Activated CD8-positive, alpha-beta T cell treated with anti-CD3 and anti-CD28 coated beads for 36 hours (primary cell): ENCODE measurements at places on chromosomes 1 and 21. TPM values are rescaled to one million over a fixed set of nuclear protein-coding genes. Genes with fewer than 3 reads are reported as not detected.

DNA sequence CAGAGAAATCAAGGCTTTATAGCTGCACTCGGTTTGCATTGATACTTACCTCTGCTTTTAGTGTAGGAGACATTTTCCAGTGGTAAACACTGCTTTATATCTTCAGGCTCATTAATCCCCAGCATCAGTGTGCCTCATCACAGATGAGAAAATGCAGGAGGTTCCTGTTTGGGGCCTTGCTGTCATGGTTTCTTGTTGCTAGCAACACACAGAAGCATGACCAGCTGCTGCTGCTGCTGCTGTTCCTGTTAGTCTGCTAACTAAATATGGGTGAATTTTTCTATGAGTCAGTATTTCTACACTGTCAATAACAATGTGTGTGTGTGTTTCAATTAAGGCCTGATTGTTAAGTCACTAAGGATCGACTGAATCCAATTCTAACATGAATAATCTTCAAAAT lies 85.8 kb upstream of the RGS1 start:
- DNase-seq = peak; percentile 32

- DNase-seq = peak; percentile 84
These were observed 23.6 kb downstream of the ZBTB18 start for GRCh38 chr1:244074559-244075171.

DNA sequence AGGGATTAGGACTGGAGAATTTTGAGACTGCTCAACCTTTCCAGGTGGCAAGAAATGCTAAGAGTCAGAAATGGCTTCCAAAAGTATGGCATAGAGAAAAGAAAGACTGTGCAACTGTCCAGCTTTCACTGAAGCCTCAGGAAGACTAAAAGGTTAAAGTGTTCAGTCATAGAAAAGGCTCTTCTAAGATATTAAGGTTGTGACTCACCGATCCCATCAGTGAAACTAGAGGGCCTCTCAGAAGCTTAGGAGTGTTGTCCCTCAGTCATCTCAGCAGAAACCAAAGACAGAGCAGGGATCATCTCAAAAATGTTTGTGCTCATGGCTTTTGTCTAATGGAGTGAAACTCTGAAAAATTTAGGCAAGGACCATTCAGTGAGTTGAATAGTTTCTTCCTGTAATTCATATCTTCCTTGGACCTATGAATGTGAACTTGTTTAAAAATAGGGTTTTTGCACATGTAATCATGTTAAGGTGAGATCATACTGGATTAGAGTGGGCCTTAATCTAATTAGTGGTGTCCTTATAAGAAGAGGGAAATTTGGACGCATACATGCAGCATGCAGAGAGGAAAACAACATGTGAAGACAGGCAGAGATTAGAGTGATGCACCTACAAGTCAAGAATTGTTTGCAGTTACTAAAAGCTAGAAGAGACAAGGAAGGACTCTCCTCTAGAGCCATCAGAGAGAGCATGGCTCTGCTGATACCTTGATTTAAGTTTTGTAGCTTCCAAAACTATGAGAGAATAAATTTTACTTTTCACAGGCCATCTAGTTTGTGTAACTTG lies 71.3 kb downstream of the RPE65 start:
- DNase-seq = no peak

GRCh38 chr1:34739613-34740012 lies 15.2 kb upstream of the GJB5 start:
- DNase-seq = no peak

- DNase-seq = no peak
These were observed 3.2 kb upstream of the SRRM1 start for GRCh38 chr1:24639881-24640280.

GRCh38 chr21:35528116-35529042 lies 479.3 kb upstream of the RUNX1 start:
- peak; percentile 66 for DNase-seq

DNA sequence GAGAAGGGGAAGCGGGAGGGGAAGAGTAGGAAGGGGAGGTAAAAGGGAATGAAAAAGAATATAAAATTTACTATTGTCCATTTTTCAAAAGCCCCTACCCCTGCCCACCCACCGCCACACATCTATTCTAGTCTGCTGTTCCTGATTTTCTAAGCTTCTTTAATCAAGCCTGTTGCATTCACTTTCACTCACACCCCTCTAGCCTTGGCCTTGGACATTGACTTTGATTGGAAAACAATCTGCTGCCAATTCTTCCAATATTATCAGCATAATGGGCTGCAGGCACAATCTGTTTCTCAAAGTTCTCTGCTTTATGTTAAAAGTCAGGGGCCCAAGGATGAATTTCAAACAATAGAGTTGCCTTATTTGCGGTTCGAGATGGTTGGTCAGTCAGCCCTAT lies 281.2 kb downstream of the SETD4 start:
- DNase-seq = no peak

DNA sequence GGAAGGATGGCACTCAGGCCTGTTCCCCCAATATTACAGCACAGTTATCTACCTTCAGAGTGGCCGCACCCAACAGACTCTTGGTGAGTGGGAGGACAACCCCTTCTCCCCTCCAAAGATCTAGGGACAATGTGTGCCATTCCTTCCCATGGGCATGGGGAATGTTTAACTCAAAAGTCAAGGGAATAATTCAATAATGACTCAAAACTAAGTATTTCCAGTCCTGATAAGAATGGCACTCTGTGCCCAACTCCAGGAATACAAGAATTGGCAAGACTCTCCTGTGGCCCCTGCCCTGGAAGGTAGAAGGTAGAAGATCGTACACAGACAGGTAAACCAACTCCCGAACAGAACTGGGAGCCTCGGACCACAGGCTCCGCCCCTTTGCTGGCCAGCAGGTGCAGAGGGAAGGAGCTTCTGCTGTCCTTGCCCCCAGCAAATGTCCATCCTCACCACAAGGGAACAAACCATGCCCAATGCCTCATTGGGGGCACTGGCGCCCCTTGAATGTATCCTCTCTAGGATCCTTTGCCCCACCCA lies 514.0 kb downstream of the NPHP4 start:
- DNase-seq = no peak

DNA sequence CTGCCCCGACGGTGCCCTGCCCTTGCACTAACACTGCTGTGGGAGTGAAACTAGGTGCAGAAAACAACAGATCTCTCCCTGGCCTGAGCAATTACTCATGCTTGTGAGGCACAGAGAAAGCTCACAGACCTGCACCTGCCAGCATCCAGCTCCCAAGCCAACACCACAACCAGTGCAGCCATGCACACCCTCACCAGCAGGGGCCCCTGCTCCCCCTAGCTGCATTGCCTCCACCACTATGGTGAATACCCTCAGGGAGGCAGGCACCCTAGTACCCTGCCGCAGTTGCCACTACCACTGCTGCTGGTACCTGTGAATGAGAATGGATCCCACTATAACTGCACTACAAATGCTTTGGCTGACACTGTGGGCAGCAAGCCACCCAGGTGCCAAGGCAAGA lies 7.1 kb upstream of the DIRAS3 start:
- DNase-seq = no peak

DNA sequence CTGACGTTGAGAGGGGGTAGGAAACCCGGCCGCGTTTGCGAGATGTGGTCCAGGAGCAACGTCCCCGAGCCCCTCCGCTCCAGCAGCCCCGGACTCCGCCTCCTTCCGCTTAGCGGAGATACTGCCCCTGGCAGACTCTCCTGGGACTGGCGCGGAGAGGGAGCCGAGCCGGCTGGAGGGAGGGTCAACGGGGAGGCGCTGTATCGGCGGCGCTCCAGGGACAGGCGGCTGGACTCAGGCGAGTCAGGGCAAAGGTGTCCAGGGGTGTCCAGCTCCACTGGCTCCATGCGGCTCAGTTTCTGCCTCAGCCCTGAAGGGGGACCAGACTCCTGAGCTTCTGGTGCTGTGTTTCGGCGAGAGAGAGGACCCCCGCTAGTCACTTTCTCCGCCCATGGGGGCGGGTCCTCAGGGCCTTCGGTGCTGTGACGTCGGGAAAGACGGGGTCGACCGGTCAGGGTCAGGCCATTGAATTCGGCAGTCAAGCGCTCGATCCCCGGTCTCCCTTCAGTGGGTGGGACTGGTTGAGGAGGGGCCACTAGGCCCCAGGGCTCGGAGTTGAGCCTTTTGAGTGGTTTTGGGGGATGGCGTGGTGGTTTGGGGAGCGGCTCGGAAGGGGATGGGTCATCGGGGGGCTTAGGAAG lies 2.8 kb upstream of the LIX1L start:
- DNase-seq = peak; percentile 67

Gene PRAMEF1
- not detected for total RNA-seq

Gene OR2T11
- total RNA-seq = not detected

Gene SLC35F3
- 3.1 TPM for total RNA-seq

Gene KCNN3
- total RNA-seq = 0.11 TPM
